ENCODE measurements at places on chromosomes 5 and 9. TPM values are rescaled to one million over a fixed set of nuclear protein-coding genes. Genes with fewer than 3 reads are reported as not detected.

ANKRD33B gene
- 25.3 TPM for total RNA-seq

DNA sequence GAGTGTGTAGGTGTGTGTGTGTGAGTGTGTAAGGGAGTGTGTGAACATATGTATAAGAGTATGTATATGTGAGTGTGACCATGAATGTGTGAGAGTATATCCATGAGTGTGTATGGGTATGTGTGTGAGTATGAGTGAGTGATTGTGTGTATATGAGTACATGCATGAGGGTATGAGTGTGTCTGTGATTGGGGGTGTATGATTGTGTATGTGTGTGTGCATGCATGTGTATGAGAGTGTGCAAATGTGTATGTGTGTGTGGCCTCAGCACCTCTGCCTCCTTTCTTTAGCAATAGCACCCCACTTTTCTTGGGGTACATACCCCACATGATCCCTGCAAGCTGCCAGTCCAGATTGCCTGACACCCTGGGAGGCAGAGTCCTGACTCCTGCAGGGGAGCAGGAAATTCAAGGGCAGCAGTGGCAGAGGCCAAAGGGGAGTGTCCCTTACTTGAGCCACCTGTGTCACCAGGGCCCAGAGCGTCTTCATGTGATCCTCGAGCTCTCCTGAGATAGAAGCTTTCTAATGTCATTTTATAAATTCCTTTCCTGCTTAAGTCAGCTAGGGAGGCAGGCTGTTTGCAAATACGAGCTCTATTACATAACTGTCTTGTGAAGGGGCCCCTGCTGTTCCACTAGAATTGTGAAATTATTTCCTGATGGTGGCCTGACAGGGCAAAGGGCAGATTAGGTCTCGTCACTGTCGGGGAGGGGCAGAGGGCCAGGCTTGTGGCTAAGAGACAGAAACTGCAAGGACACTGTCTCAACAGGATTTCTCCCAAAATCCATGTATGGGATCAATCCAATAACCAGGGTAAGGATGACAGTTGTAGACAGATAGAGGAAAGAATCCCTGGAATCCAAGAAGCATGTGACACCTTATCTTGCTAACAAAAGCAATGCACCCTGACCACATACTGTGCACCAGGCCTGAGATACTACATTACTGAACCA is 389.1 kb downstream of the GADD45G start:
- no peak overlapping the region for H3K27ac ChIP-seq
- no peak overlapping the region for H3K4me3 ChIP-seq
- DNase-seq = peak; percentile 84
- H3K36me3 ChIP-seq = no peaks in the 10 kb centered on the region

DNA sequence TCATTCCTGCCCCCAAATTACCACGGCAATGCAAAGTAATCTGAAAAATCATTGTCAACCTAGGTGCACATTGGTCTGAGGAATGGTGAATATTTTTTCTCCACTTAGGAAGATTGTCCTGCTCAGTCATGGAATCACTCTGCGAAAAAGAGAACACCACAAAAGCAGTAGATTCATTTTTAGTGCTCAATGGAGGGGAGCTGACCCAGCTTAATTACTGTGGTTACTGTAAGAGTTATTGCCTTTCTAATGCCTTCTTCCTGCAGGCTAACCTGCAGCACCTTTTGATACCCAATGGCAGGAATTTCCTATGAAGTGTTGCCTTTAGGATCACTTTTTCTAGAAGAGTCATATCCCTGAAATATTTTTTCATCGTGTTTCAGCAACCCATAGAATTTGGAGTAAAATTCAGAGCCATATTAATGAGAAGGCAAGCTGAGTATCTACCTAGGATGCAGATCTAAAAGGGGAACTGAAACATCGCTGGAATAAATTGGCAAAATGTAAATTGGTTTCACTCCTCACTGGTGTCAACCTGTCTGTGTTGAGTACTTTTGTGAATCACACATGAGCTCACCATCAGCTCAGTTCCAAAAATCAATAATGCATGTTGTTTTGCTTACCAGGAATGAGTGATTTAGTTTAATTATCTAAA is 464.5 kb downstream of the CSNK1G3 start:
- H3K4me1 ChIP-seq = peaks cover under 1% of the 10 kb centered on the region
- no peaks in the 10 kb centered on the region for H3K27me3 ChIP-seq
- H3K36me3 ChIP-seq = no peaks in the 10 kb centered on the region
- H3K27ac ChIP-seq = no peak overlapping the region
- H3K4me3 ChIP-seq = no peak overlapping the region

C9orf153 gene
- not detected for total RNA-seq

DNA sequence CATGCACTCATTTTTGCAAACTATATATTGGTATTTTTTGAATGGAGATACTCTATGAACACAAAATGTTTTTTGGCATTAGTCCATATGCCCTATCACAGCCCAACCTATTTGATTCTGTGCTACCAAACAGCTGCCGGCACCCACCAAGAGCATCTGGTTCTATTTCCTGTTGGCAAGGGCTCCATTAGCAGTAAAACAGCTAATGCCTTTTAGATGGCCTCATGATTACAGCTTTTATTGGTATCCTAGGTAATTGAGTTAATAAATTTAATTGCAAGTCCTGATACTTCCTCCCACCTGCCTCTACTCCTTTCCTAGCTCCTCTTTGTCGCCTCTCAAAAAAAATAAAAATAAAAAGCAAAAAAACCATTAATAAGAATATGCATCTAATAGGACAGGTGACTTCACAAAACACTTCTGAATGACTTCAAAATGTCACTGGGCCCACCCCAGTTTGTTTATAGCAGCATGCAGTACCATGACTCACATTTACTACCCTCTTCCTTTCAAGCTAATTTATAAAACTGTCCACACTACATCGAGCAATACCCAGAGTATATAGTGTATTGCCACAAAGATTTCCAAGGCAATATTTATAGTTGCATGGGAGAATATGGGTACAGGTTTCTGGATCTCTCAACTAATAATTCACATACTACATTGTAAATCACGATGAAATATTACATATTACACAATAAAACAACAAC is 620.4 kb downstream of the SLCO4C1 start:
- H3K4me3 ChIP-seq = no peak overlapping the region
- H3K27ac ChIP-seq = no peak overlapping the region
- peaks cover 6% of the 10 kb centered on the region for H3K4me1 ChIP-seq
- no peak for DNase-seq
- H3K27me3 ChIP-seq = no peaks in the 10 kb centered on the region

CCDC69 gene
- total RNA-seq = 5.1 TPM

DNA sequence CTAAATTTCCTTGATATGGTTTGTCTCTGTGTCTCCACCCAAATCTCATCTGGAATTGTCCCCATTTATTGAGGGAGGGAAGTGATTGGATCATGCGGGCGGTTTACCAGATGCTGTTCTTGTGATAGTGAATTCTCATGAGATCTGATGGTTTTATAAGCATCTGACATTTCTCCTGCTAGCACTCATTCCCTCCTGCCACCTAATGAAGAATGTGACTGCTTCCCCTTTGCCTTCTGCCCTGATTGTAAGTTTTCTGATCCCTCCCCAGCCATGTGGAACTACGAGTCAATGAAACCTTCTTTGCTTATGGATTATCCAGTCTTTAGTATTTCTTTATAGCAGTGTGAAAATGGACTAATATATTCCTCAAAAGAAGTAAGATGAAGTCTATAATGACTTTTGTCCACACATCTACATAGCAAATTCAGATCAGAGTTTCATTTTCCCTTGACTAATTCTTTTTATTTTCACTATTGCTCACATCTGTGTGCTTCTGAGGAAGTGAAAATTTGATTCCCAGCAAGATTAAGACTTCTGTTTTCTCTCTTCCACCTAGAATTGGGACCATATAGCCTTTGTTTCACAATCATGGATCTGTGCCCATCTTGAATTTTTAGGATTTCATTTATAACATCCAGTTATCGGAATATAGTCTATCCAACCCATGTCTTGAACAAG is 393.5 kb downstream of the DMAC1 start:
- no peak for DNase-seq
- H3K4me3 ChIP-seq = no peak overlapping the region
- H3K36me3 ChIP-seq = no peaks in the 10 kb centered on the region
- H3K4me1 ChIP-seq = no peaks in the 10 kb centered on the region
- H3K27me3 ChIP-seq = no peaks in the 10 kb centered on the region
- H3K27ac ChIP-seq = no peak overlapping the region
